Hepatocyte (in vitro differentiated cells): ENCODE measurements at places on chromosomes 1 and 21. TPM values are rescaled to one million over a fixed set of nuclear protein-coding genes. Genes with fewer than 3 reads are reported as not detected.

- peak; percentile 49 for DNase-seq
Measured at GRCh38 chr1:223140611-223141405, 2.2 kb downstream of the TLR5 start.

DNA sequence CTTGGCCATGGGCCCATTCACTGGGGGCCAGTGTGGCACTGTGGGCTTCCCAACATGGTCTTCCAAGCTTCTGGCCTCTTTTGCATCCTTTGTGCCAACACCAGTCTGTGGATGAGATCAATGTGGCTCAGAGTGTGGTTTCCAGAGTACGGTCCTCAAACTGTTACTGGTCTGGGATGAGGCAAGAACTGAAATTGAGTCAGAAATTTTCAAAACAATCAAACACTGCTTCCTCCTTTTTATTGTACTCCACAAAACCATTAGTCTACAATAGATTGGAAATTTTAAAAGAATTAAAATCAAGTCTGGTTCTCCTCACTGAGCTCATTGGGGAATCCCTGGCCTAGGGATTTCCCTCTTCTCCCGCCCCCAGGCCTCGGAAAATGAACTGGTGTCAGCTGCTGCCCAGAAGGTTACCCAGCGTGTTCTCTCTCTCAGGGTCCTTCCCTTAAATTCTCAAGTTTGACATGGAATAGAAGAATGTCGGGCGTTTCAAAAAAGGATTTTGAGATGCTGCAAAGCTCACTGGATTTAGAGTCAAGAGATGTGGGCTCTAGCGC, 222.0 kb downstream of the SDCCAG8 start:
- no peak for DNase-seq

GRCh38 chr1:54883349-54884102, 3.5 kb downstream of the DHCR24 start:
- DNase-seq = peak; percentile 38

DNA sequence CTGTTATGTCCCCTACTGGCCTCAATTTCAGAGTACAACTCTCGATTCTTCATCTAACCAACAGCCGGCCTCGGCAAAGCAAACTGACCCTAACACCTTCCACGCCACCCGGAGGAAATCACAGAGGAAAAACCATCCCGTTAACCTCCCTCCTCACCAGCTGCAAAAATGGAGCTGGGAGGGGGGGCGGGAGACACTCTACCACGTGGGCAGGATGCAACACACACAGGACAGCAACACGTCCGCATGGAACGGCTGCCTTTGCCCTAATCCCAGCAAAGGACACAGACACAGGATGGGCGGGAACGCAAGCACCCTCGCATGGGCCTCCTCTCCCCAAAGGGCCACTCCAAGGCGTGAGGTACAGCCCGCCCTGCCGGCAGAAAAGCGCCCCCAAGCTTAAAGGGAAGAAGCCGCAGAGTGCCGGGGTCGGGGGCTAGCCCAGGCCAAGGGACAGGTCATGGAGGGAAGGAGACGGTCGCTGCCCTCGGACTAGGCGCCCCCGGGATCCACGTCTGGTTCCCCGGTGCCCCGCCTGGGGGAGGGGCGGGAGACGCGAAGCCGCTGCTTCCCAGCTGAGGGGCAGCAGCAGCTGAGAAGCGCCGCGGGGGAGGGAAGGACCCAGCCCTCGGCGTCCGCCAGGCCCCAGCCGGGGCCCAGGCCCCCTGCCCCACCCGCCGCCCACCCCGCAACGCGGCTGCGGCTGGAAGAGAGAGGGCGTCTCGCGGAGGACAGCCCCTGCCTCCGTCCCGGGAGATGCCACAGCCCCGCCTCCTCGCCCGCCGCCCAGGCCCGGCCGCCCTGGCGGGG, 590 bp downstream of the FOXJ3 start:
- peak; percentile 57 for DNase-seq

DNA sequence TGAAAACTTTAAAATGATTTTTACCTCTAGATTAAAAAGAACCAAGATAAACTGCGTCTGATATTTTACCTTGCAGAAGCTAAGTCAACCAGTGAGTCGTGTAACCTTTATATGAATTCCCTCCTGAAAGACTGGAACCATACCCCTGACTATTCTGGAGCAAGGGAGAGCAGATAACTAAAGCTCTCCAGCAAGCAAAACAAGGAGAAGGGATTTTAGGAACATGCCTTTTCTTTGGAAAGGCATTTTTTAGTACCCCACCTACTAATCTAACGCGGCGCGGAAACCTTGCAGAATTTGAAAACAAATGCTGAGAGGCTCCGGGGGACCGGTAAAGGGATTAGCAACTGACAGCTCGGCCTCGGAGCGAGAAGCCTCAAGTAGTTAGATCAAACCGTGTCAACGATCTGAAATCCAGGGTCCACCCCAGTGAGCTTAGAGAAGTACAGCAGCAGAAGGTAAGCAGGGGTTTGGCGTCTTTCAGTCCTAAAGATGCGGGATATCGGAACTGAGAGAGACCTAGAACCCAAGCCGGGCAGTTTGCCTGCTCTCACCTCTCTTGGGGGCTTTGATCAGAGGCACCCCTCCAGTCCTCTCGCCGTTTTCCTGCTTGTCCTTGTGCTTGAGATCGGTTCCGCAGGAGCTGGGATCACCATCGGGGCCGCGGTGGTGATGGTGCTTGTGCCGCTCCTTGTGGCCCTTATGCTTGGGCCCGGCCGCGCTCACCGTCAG, 954 bp downstream of the RSBN1 start:
- peak; percentile 66 for DNase-seq

DNA sequence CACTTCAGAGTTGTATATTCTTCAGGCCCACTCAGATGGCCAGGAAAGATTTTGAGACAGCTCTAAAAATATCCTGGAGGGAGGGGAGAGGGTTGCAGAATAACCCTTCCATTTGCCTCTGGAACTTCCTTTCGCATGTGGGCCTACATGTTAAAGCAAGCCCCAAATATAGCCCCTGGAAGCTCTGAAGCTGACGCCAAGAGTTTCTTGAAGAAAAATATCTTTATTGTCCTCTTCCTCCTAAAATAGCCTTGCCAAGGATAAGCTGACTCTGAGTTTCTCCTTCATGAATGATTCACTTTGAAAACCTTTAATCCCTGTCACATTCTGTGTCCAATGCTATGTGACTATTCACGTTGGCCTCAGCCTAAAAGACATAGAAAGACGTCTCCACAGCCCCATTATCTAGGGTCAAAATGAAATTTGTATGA, 6.4 kb downstream of the C1orf116 start:
- DNase-seq = no peak

DNA sequence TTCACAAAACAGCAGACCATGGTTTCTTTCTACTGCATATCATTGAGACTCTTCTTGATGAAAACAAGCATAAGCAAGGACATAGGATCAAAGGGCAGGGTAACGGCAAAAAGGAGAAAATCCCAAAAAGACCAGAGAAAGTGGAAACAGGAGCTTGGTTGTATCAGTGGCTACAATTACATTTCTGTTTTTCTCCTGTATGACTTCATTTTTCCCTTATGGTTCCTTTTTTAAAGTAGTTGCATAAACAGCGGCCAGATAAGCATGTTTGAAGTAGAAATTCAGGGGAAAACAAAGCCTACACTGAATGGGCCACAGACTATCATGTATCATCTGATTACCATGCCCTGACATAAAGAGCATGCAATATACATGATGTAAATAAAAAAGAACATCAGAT, 4.6 kb downstream of the EGLN1 start:
- DNase-seq = no peak

- DNase-seq = peak; percentile 81
Measured at GRCh38 chr1:12615865-12616708, 1.9 kb downstream of the DHRS3 start.

DNA sequence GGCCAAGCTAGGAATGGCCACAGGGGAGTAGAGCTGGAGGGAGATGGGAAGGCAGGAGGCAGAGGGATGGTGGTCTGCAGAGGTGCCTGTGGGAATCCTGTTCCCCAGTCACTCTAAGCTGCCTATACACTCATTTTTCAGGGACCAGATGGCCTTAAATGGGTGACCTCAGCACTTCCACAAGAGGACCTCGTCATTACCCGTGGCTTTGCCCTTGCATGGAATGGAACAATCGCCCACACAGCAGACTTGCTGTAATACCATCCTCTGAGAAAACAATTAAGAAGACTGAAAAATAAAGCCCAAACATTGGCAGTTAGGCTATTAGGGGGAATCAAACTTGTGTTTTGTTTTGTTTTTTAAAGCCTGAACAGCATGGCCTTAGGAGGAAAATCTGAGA, 12.9 kb upstream of the TNN start:
- no peak for DNase-seq

The CHI3L2 gene
- total RNA-seq = 2.4 and 5.7 TPM in 2 replicates

The RHD gene
- not detected in 2 replicates for total RNA-seq

The CSF1 gene
- total RNA-seq = 9.1 and 9.4 TPM in 2 replicates
